ENCODE measurements at places on chromosomes 5 and 9. TPM values are rescaled to one million over a fixed set of nuclear protein-coding genes. Genes with fewer than 3 reads are reported as not detected.

The PCDHA1 gene
- not detected for total RNA-seq

DNA sequence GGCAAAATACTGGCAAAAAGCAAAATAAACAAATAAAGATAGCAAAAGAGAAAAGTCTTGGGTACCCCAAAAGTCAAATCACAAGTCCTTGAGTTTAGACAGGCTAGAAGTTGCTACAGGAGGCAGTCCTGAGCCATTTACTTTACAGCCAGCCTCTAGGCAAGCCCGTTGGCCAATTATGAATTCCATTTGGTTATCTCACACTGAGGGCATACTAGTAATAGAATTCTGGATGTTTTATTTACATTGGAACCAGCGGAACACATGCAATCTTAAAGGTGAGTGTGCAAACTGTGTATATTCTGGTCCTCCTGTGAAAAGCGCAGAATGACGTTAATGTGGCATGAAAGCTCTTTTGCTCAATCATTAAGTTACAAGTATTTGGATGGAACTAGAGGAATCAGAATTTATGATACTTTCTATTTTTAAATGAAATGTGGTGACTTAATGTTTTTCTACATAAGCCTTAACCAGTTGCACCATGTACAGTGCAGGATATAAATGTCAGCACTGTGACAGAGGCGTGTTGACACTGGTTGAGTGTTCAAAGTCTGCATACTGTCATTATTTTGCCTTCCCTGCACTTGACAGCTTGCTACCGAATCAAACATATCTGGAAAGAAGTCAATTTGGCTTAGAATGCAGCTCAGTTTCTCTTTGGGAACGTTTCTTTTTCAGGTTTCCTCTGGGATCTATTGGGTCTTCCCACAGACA lies 7.9 kb downstream of the GDNF start:
- no peak for DNase-seq

The HTR1A gene
- not detected for total RNA-seq

DNA sequence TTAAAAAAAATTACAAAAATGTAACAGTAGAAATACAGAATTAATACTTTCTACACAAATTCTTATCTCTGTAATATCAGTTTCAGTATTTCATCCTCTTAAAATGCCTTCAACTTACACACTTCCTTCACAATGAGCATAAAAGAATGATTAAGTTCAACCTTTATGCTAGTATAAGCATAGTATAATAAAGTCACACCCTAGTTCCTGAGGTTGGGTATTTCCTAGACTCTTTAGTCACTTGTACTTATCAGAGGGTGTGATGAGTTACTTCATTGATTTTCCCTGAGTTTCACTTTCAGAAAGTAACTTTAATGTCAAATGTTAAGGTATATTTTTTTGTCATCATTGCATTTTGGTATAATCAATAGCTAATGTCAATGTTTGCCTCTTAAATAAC lies 302.4 kb downstream of the PDE4D start:
- DNase-seq = no peak

The C9orf50 gene
- total RNA-seq = 0.41 TPM

The NME5 gene
- not detected for total RNA-seq

The ACTBL2 gene
- total RNA-seq = not detected

The KCNV2 gene
- total RNA-seq = not detected

DNA sequence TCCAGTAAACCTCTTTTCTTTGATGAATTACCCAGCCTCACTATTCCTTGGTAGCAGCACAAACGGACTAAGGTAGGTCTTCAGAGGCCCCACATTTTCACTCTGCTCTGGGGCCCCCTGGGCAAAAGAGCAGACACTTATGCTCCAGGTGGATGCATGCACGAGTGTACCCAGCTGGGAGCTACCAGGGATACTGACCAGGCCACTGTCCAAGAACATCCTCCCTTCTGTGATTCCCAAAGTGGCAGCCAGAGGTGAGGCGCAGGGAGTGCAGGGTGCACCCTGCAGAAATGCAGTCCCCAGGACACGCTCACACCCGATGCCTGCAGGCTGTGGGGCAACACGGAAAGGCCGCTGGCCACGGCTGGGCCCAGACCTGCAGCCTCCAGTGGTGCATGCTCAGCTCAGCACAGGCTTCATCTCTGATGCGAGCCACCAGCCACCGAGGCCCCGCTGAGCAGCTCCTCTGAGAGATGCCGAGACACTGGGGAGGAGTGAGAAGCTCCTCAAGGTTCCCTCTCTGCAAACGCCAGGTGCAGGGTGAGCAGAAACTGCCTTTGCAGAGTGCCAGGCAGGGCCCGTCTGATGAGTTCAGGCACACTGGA lies 48.1 kb upstream of the OLFM1 start:
- DNase-seq = peak; percentile 37

The FYB1 gene
- total RNA-seq = 161 TPM

GRCh38 chr5:173010547-173011464 lies 27.2 kb downstream of the ATP6V0E1 start:
- no peak for DNase-seq

GRCh38 chr9:123174887-123175518 lies 93.4 kb downstream of the STRBP start:
- DNase-seq = no peak

The HAND1 gene
- not detected for total RNA-seq

DNA sequence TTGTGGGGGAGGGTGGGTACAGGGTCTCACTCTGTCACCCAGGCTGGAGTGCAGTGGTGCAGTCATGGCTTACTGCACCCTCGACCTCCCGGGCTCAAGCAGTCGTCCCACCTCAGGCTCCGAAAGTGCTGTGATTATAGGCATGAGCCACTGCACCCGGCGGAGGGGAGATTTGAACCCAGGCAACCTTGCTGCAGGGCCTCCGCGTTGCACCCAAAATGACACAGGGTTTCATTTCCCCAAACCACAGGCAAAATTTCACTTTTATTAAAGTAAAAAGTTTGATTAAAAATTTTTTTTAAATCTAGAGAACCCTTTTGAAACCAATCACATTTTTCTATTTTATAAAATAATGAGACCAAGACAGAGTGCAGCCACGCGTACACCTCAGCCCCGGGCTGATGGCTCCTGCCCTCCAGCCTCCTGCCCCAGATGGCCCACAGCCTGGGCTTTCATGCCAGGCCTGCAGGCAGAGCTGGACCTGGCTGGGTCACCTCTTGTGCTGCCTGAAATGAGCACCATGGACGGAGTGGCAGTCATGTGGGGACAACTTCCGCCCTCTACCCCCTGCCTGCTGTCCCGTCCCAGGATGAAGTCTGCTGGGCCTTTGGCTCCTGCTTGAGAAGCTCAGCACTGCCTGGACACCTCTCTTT lies 30.5 kb downstream of the USP20 start:
- no peak for DNase-seq

The INSL4 gene
- not detected for total RNA-seq

The TUSC1 gene
- total RNA-seq = not detected

GRCh38 chr9:112786829-112787520 lies 36.4 kb downstream of the SNX30 start:
- DNase-seq = no peak

GRCh38 chr5:126635585-126635984 lies 34.8 kb downstream of the PHAX start:
- DNase-seq = no peak

DNA sequence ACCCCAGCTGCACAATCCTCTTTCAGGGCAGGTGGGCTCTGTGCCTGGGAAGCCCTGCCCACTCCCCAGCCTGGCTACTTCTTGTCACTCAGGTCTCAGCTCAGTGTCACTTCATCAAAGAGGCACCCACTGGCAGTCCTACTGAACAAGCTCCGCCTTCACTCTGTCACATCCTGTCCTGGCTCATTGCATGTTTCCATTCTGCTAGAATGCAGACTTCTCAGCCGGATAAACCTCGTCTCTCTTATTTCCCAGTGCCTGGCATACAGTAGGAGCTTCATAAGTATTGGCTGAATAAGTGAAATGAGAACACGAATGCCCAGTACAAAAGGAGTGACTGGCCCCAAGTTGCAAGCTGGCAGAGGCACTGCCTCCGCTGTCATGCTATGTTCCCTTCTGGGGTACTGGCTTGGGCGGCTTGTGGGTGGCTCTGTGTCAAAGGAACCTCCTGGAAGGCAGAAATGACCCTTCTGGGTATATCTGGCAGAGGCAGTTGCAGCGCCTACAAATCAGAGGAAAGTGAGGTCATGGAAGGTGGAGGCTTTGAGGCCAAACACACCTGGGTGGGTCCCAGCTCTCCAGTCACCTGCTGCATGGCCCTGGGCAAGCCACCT lies 98.3 kb upstream of the PHYKPL start:
- DNase-seq = no peak

GRCh38 chr9:122080986-122081385 lies 12.1 kb downstream of the TTLL11 start:
- DNase-seq = no peak

The SPINK1 gene
- total RNA-seq = not detected

GRCh38 chr9:97059626-97060025 lies 20.7 kb upstream of the CTSV start:
- DNase-seq = no peak

DNA sequence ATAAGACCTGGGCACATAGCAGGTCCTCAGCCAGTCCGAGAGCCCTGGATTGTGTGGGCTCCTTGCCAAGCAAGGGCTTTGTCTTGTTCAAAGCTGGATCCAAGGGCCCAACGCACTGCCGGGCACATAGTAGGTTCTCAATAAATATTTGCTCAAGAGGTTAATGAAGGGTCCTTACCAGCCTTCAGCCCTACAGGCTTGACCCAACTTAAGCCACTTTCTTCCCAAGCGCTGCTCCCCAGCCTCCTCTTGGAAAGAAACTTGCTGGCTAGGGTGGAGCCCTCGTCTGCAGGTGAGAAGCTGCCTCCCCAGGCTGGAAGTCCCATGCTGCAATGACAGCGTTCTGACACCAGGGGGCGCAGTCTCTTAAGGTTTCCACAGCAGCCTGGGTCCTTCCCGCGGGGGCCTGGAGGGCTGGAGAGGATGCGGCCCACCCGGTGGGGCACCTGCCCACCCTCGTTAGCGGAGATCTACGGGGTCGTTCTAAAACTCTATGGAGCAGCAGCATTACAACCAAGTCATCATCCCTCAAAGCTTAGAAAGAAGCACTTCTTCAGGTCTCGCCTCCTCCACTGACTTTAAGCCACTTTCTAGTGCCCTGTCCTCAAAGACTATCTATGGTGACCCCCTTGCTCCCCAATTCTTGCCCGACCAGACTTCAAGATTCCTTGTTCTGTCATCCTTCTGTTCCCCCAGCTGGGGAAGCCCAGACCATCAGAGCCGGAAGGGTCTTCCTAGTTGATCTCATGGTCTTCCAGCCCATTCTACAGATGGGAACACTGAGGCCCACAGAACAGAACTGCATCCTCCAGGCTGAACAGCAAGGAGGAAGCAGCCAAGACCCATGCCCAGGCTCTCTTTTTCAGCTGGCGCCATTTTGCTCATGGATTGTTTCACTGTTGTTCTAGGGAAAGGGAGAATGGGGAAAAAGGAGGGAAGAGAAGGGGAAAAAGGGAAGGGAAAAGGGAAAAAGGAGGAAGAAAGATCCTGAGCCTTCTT lies 115.4 kb downstream of the LHX2 start:
- peak; percentile 77 for DNase-seq

GRCh38 chr5:134133188-134133994 lies 18.9 kb downstream of the TCF7 start:
- DNase-seq = no peak

DNA sequence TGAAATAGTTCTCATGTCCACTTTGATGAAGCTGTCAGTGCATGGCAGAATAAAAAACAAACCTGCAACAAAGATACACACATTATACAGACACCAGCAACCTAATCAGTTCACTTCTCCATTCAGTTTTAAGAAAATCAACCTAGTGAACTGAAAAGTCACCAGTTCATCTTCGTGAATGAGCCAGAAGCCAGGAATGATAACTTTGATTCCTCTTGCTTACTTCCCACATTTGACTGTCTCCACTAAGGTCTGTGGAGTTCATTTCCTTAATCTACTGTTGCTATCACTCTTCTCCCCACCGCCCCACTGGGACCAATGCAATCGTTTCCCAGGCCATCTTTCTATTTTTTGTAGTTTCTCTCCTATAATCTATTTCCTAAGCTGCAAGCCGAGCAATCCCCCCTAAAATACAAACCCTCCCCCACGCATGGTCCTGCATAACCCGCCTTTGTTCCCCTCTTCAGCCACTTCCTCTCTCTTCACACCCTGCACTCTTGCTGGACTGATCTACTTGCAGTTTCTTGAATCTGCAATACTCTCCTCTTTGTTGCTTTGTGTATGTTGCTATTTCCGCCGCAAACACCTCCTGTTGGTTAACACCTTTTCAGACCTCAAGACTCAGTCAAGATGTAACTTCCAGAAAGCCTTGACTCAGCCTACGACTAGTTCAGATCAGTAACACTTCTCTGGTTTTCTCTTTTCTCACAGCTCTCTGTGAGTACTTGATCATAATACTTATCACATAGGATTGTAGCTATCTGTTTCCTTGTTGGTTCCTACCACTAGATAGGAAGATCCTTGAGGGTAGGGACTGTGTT lies 16.6 kb downstream of the STOM start:
- peak; percentile 33 for DNase-seq

The PRSS3 gene
- not detected for total RNA-seq

The GDNF gene
- not detected for total RNA-seq

GRCh38 chr5:88842784-88843183 lies 40.2 kb downstream of the MEF2C start:
- no peak for DNase-seq

- DNase-seq = no peak
These were observed 50.3 kb downstream of the RXRA start for GRCh38 chr9:134376386-134377142.

The FOXD4L6 gene
- total RNA-seq = not detected

Data from activated naive CD4-positive, alpha-beta T cell treated with anti-CD3 and anti-CD28 coated beads, Interleukin-2, amount 50 U/mL, for 72 hours (primary cell).